Activated T-cell treated with anti-CD3 and anti-CD28 coated beads for 1 hour (primary cell): ENCODE measurements at places on chromosomes 11 and 22.

DNA sequence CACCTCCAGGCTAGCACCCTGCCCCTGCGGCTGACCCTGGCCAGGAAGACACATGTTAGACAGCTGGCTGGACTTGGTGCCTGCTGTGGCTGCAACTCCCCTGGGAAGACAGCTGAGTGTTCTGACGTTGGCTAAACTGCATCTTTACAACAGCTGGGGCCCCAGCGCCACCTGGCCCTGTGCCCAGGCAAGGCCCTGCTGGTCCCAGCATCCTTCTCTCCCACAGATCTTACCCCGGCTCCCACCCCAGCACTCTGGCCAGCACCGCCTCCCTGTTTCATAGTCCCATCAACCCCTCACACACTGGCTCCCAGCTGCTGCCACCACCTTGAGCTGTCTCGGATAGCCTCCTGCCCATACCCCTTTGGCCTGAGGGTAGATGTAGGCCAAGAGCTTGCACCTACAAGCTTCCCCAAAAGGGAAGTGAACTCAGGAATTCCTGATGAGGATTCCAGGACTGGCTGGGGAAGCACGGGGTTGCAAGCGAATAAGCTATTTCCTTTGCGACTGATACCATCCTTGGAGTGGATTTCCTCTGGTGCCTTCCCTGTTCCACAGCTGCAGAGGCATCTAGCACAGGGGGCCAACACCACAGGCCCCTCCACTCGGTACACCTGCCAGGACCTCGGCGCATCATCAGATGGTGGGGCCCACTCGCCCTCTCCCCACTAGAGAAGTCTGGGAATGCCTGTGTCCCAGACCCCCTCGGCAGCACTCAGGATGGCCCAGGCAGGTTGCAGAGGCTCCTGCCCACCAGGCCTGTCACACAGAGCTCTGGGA, 28.5 kb downstream of the RSPH14 start:
- no peak for DNase-seq

- no peak for DNase-seq
These were observed 91.7 kb upstream of the ANO1 start for GRCh38 chr11:69986440-69986787.

DNA sequence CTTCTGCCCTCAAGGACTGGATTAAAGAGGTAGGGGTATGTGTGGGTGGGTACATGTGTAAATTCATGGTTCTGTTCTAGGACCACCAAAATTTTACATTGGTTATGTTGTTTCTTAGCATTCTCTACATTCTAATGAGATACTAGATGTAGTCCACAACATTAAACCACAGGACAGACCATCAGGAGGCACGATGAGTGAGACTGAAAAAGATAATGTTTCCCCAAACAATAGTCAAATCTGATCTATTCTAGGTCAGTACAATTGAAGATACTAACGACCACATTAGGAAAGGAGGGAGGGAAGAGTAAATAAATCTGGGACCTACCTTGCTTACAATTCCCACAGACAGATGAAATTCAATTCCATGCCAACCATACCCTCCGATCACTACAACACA, 42.2 kb downstream of the MRTFA start:
- no peak for DNase-seq

- DNase-seq = no peak
These were observed 27.8 kb downstream of the RELT start for GRCh38 chr11:73404048-73404447.

DNA sequence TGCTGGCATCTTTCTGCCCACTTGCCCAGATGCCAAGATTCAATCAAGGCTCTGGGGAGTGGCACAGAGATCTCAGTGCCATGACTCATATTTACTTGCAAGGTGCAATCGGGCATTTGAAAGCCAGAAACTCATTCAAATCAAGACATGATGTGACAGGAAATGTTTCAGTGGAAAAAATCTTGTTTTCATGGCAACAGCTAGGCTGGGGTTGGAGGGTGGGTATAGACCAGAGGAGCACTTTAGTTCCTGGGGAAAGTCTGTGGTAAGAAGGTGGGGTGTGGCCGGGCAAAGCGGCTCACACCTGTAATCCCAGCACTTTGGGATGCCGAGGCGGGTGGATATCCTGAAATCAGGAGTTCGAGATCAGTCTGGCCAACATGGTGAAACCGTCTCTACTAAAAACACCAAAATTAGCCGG, 1.2 kb downstream of the MAJIN start:
- DNase-seq = no peak
